Keratinocyte (primary cell): ENCODE measurements at places on chromosomes 5 and 9.

- DNase-seq = no peak
Measured at GRCh38 chr5:121758615-121759014, 93.1 kb upstream of the FTMT start.

- DNase-seq = no peak
Measured at GRCh38 chr5:38207343-38207742, 51.0 kb upstream of the EGFLAM start.

- no peak for DNase-seq
Measured at GRCh38 chr9:114790521-114790920, 15.3 kb downstream of the TNFSF15 start.

DNA sequence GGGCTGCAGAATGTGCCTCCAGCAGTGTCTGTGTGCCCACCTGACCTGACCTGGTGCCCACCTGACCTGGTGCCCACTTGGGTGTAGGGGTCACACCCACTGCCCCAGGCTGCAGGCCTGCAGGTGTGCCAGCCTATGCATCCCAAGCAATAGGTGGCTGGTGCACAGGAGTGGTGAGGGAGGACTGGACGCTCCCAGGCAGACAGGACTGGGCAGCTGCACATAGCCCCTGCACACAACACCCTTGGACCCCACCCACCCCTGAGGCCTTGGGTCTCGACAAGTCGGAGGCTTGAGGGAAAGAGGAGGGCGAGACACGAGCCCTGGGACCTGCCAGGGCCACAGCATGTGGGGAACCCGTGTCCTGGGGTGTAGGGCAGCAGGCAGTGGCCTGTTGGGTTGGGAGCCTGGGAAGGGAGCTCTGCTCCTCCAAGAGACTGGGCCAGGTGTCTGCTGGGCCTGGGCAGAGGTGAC, 10.8 kb upstream of the NRARP start:
- no peak for DNase-seq
